Activated CD8-positive, alpha-beta memory T cell treated with anti-CD3 and anti-CD28 coated beads for 1 hour (primary cell): ENCODE measurements at places on chromosomes 7 and 10.

- no peak for DNase-seq
Measured at GRCh38 chr10:13907570-13907969, 320.8 kb downstream of the PRPF18 start.

DNA sequence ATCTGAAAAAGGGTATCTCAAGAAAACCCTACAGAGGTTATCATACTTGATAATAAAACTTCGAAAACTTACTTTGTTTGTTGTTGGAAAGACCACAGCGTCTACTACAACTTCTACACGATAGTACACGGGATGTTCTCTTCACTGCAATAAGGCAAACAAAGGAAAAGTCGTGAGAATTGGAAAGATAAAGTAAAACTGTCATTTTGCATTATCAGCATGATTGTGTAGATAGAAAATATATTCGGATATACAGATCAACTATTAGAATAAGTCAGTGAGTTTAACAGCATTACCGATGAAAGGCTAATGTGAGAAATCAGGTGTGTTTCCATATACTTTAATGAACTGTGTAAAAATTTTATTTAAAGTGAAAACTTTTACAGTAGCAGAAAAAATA is 287.4 kb downstream of the KLF6 start:
- no peak for DNase-seq

GRCh38 chr10:7185367-7185690 is 225.5 kb downstream of the SFMBT2 start:
- DNase-seq = no peak

DNA sequence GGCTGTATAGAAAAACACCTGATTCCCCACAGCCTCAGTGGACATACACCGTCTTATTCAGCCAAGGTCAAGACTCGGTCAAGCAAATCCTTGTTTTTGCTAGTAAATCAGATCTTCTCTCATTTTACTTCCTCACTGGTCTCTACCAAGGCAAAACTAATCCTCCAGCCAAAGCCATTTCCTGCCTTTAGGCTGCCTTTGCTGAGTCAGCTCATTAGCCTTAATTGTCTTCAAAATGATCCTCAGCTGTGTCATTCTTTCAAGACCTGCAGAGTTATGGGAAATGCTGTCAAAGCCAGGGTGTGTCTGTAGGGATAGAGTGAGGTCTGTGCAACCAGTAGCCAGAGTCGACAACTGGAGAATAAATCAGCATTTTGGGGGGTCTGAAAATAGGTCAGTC is 107.2 kb upstream of the FAM180A start:
- no peak for DNase-seq

DNA sequence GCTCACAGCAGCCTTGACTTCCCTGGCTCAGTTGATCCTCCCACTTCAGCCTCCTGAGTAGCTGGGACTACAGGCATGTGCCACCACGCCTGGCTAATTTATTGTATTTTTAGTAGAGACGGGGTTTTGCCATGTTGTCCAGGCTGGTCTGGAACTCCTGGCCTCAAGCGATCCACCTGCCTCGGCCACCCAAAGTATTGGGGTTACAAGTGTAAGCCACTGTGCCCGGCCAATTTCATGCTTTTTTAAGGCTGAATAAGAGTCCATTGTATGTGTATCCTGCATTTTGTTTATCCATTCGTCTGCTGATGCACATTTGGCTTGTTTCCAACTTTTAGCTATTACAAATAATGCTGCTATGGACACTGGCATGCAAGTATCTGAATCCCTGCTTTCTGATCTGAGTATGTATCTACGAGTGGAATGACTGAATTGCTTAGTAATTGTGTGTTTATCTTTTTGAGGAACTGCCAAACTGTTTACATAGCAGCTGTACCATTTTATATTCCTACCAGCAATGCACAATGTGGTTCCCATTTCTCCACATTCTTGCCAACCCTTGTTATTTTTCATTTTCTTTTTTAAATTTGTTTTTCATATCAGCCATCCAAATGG is 37.3 kb upstream of the TPST1 start:
- DNase-seq = no peak

- no peak for DNase-seq
Measured at GRCh38 chr10:28169525-28169924, 133.3 kb downstream of the MPP7 start.

DNA sequence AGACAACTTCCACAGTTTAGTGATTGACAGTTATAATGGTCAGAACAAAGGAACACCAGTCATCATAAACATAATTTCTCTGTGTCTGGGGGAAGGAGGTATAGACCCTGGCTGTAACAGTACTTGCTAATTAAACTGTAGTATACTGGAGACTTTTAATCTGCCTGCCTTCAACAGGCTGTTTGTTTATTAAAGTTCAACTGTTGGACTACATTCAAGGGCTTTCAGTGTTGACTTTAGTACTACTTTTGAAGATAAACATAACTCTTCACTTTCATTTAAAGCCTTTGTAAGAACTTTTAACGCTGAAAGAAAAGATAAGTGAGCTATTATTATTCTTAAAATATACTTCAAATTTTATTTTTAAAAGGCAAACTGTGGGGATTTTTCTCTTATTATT is 15.5 kb upstream of the PTTG1IP2 start:
- DNase-seq = no peak

DNA sequence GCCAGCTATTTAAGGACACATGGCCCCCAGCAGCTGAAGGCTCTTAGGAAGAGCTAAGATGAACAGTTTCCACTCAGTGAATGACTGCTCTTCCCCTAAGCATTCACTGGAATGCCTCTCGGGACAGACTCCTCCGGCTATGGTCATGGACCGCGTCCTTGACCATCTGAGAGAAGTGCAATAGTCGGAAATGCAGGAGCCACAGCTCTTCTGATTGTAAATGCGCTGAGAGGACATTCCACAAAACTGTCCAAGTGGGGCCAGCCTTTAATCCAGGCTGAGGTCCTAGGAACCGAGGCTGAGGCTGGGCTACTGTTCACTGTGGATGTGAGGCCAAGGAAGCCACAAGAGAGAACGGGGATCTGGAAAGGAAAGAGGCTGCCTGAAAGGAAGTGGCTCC is 162.0 kb upstream of the TMEM72 start:
- DNase-seq = no peak

DNA sequence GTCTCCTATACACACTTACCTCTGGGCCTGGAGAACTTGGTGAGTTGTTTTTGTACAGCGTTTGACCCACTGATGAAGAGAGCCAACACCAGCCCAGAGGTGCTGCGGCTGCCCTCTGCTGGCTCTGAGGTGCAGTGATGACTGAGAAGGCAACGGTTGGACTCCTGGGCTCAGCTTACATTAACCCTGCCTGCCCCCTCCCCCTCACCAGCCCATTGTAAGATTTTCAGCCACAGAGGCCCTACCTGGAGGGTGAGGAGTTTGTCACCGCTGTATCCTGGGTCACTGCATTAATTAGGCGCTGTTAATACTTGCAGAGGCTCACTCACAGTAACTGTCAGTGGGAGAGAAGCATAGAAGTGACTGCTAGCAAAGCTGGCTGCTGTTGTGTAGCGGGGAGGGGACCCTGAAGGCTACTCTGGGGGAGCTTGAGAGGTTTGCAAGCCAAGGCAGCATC is 19.0 kb upstream of the ANKRD2 start:
- no peak for DNase-seq

DNA sequence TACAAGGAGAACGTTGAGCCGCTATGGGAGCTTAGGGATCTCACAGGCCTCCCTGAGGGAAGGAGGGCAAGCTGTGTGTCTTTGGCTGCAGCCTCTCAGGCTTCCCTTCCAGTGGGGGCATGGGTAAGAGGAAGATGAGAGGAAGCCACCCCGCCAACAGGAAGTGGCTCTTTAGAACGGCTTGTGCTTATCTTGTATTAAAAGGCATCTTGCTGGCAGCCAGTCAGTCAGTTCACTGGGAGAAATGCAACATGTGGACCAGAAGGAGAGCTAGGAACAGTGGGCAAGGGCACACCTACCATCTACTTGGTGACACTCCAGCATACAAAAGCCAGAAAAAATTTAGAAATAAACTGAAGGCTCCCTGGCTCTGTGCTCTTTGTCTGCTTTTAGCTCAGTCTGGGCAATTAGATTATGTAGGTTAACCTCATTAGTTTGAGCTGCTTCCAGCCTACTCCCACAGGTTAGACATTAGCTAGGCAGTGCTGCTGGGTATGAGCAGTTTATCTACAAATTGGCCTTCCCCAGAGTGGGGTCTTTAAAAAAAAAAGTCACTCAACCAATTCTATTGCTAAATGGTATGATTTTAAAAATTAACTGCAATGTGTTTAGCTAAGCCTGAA is 595.9 kb downstream of the KCNMA1 start:
- DNase-seq = no peak

GRCh38 chr7:157276731-157277562 is 59.9 kb upstream of the DNAJB6 start:
- DNase-seq = no peak

GRCh38 chr10:42984761-42985325 is 92.0 kb upstream of the RET start:
- no peak for DNase-seq
